ENCODE measurements at places on chromosomes 12 and 14. TPM values are rescaled to one million over a fixed set of nuclear protein-coding genes. Genes with fewer than 3 reads are reported as not detected.

The RPGRIP1 gene
- 0.12 TPM for total RNA-seq

GRCh38 chr12:10739157-10740118 is 16.3 kb upstream of the YBX3 start:
- DNase-seq = no peak

- DNase-seq = no peak
Measured at GRCh38 chr12:89878950-89879349, 170.3 kb upstream of the ATP2B1 start.

GRCh38 chr12:116370004-116370404 is 92.5 kb upstream of the MED13L start:
- DNase-seq = peak; percentile 46

GRCh38 chr12:107296681-107297089 is 203.3 kb upstream of the CRY1 start:
- peak; percentile 75 for DNase-seq

DNA sequence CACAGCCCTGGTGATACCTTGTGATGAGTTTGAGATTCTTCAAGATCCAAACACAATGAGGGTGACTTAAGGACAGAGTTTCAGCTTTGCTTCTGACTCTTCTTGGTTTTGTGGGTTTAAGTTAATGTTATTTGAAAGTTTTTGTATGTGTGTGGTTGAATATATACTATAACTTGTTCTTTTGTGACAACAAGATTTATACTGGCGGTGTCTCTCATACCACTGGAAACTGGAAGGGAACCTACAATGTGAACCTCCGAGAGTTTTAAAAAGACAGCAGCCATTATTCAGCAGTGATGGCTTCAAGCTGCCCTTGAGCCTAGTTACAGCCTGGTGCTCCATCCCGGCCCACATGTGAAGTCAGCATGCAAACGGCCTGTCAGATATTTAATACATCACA is 87.9 kb upstream of the IGF1 start:
- DNase-seq = no peak

DNA sequence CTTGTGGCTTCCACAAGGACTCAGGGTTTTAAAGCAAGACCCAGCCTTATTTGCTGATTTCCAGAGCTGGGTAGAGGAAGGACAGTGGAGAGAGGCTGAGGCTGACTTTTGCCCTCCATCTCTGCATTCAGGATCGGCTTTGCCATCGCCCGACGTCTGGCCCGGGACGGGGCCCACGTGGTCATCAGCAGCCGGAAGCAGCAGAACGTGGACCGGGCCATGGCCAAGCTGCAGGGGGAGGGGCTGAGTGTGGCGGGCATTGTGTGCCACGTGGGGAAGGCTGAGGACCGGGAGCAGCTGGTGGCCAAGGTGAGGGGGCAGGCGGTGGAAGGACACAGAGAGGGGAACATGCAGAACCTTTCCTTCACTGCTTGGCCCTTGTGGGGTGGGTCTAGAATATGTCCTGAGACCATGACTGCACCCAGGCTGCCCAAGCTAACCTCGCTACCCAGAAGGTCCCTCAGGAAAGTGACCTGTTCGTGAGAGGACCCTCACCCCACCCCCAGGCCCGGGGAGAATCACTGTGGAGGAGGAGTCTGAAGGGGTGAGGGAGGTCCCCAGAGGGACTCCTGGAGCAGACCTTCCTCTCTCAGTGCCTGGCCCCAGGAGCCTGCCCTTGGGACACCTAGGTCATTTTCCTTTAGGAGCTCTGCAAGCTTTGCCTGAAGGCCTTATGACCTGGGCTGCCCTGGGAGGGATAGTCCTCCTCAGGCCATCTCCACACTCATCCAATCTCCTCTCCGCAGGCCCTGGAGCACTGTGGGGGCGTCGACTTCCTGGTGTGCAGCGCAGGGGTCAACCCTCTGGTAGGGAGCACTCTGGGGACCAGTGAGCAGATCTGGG is 3.1 kb downstream of the DHRS2 start:
- DNase-seq = no peak

DNA sequence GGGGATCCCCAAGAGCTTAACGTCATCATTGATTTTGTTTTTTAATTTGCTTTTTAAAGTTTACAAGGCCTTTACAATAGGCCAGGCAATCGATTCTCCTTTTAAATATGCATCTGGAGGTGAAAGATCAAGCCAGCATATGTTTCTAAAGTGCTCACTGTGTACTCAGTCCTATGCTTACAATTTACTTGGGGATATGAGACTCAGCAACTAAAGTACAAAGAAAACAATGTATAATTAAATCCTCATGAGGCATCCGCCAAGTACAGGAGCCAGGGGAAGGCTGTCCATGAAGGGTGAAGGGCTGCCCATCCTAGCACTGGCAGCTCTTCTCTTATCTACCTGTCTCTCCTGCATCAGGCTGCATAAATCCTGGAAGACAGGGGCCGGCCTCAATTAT is 11.8 kb downstream of the CCDC92 start:
- no peak for DNase-seq

- DNase-seq = no peak
Measured at GRCh38 chr12:7282844-7283243, 21.0 kb upstream of the ACSM4 start.

- DNase-seq = no peak
Measured at GRCh38 chr12:71440763-71441748, 1.5 kb downstream of the LGR5 start.
